ENCODE measurements at places on chromosomes 11 and 22.

- DNase-seq = no peak
Measured at GRCh38 chr22:25176799-25177198, 22.9 kb upstream of the CRYBB3 start.

DNA sequence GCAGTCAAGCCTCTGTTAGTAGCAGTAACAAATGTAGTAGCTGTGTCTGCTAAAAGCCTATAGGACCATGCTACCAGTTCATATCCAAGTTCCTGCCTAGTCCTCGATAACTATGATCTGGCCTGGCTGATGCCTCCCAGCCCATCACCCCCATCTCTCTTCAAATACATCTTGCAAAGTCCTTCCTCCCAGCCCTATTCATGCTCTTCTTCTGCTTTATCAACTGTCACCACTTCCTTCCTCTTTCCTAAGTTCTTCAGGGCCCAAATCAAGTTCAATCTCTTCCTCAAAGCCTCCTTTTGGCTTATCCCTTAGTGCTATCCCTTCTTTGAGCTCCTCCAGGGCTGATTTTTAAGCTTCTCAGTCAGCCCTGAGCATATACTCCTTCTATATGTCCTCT lies 150.9 kb upstream of the THY1 start:
- no peak for DNase-seq

GRCh38 chr11:118596224-118597146 lies 10.9 kb upstream of the PHLDB1 start:
- DNase-seq = no peak

GRCh38 chr22:50057278-50058060 lies 629 bp downstream of the TTLL8 start:
- no peak for DNase-seq

- DNase-seq = no peak
Measured at GRCh38 chr11:95698676-95699557, 90.7 kb downstream of the FAM76B start.

DNA sequence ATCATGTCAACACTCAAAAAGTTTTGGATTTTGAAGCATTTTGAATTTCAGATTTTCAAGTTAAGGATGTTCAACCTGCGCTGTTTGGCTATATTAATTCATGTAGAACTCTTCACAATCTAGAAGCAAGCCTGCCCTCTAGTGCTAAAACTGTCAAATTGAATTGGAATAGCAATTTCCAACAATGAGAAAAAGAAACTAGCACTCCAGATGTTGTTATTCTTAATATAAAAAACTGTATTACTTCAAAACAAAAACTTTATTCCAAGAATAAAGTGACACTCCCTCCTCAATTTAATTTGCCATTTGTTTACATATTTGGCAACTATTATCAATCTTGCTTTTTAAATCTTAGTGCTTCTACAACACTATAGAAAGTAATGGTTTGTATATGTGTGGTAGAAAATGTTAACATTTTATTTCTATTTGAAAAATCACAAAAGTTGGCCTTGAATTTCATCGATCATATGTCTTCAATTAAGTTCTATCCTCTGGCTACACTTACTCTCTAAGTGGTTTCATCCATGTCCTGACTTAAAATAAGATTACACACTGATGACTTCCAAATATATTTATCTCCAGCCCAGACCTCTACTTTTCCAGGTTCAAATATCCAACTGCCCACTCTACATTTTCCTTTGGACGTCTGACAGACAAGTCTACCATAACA lies 36.6 kb downstream of the DCUN1D5 start:
- peak; percentile 64 for DNase-seq

- DNase-seq = no peak
Measured at GRCh38 chr22:31616315-31616980, 45.6 kb downstream of the PISD start.

DNA sequence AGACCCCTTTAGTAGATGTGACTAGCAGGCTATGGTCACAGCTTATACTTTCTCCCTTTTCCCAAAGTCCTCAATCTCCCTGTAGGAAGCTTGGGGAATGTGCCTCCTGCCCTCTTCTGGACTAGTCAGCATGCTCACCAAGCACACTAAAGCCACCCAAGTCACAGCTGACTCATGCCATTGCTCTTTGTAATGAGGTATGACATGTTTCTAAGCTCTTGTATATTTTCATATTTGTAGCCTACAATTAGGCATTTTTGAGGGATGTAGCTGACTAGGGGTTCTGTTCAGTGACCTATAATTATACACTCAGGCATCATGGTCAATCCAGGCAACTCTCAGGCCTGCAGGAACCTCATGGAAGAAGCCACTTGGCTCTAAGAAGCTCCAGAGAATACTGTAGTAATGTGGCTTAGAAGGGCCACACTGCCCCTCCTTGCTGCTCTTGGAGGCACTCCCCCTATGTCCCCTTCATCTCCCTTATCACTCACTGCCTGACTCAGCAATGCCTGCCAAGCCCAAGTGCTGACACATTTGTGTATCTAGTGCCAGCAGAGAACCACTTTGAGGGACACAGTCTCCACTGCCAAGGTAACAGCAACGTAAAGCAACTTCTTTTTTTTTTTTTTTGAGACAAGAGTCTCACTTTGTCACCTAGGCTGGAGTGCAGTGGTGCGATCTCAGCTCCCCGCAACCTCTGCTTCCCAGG lies 86.2 kb downstream of the RPL27A start:
- DNase-seq = peak; percentile 88

GRCh38 chr22:20744456-20744855 lies 29.5 kb upstream of the SERPIND1 start:
- no peak for DNase-seq

GRCh38 chr11:72430741-72431570 lies 3.4 kb downstream of the CLPB start:
- DNase-seq = peak; percentile 46

DNA sequence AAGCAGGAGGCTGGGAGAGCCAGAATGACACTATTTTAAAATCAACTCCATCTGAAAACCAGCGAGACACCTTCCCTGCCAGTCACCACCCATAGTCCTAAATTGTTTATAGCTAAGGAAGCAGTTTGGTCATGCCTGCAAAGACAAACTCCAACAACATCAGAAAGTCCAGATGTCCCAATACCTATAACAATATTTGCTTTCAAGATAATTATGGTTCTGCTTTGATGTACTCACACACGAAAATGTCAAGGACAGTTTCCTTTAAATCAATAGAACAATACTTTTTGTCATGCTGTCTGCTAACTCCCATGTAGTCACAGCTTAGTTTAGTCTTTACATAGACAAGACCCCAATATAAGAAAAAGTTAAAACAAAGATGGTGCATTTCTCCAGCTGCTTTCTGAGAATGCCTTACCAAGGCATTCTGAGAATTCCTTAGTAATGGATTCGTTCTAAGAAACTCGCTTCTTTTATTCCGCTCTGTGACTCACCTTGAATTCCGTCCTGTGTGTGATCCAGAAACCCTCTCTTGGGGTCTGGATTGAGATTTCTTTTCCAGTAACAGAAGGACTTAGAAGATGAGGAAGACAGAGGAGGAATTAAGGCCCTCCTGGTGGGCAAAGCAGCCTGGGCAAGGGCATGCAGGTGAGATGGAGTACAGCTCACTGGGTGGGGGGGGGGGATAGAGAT lies 9.6 kb upstream of the SCGB2A2 start:
- DNase-seq = no peak

DNA sequence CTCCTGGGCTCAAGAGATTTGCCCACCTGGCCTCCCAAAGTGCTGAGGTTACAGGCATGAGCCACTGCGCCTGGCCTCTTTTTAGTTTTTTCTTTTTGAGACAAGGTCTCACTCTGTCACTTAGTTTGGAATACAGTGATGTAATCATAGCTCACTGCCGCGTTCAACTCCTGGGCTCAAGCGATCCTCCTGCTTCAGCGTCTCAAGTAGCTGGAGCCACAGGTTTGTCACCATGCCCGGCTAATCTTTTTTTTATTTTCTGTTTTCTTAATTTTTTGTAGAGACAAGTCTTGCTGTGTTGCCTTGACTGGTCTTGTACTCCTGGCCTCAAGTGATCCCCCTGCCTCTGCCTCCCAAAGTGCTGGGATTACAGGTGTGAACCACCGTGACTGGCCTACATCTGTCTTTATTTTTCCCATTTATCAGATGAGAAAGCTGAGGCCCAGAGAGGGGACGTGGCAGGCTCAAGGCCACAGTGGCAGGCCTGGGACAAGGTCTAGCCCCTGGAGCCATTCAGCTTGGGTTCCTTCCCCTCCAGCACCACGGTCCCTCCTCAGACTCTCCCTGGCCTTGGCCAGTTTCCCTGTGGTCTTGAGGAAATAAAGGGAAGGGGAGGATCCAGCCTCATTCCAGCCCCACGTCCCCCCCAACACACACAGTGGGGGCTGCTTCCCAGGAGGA lies 2.8 kb upstream of the KDELR3 start:
- no peak for DNase-seq

GRCh38 chr11:120811199-120811598 lies 212.7 kb upstream of the TBCEL start:
- DNase-seq = no peak

DNA sequence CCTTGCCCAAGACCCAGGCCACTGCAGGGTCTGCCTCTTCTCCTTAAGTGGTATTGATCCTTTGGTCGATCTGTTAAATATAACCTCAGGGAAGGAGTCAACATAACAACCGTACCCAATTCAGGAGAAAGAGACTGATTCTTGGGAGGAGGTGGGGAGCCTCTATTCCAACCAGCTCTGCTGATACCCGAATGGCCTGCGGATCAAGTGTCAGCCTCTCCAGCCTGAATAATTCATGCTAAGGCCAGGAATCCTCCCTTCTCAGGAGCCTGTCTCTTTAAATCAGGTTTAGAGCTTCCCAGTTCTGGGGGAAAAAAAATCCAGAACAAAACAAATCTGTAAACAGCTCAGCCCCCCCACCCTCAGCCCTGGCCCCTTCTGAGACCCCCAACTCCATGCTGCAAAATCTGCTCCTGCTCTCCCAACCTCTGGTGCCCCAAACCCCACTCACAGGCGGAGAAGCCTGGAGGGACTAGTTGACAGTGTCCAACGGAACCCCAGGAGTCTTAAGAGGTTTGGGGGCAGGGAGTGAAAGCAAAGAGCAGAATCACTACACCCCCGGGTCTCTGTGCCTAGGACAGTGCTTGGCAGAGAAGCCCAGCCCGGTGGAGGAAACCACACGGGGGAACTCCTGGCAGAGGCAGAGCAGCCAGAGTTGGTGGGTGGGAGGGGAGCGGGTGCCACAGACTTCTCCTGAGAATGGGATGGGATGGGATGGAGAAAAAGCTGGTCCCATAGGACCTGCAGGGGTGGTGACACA lies 863 bp upstream of the TPBGL start:
- no peak for DNase-seq

GRCh38 chr11:117572129-117572528 lies 224.9 kb downstream of the DSCAML1 start:
- no peak for DNase-seq

Measured in fibroblast of skin of right quadriceps (primary cell).